Activated T-cell treated with anti-CD3 and anti-CD28 coated beads, Interleukin-2, amount 50 U/mL, for 72 hours (primary cell): ENCODE measurements at places on chromosomes 2 and 18. TPM values are rescaled to one million over a fixed set of nuclear protein-coding genes. Genes with fewer than 3 reads are reported as not detected.

Gene IL1RL1
- 1.6 TPM for total RNA-seq

Gene IGFBP2
- total RNA-seq: 3.6 TPM

GRCh38 chr2:105882920-105883435, 138.3 kb downstream of the NCK2 start:
- H3K4me1 ChIP-seq: peaks cover 81% of the 10 kb centered on the region
- H3K27me3 ChIP-seq: no peaks in the 10 kb centered on the region
- DNase-seq: no peak
- H3K27ac ChIP-seq: peak overlapping the region; percentile 43
- H3K4me3 ChIP-seq: no peak overlapping the region

Gene NPAS2
- total RNA-seq: 4.8 TPM
